SK-N-SH treated with all-trans-retinoic acid at 6 μM for 48 hours (cell line): ENCODE measurements at places on chromosomes 6 and 20.

DNA sequence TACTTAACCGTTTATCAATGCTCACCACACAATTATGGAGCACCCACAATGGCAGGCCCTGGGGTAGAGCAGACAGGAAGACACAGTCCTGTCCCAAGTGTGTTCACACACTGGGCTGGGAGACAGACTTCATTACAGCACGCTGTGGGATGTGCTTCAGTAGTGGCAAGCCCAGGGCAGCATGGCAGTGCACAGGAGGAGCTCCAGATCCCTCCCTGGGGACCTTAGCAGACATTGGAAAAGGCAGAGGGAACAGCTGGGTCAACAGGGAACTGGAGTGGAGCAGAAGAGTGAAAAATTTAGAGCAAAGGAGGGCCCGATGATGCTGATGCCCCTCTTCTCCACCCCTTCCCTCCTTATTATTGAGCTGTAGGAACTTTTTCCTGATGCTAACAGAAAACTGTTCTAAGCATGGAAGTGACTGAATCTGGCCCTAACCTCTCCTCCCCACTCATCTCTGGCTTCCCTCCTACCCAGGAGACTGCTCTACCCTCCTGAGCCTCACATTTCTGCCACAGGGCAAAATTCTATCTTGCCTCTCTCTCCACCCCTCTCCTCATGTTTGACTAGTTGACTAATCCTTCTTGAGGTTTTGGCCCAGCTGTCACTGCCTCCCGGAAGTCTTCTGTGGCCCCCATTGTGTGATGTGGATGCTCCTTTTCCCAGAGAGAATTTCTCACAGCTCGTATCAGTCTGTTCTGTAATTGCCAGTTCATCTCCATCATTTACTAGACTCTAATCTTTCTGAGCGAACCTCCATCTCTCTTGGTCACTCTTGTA lies 41.3 kb upstream of the NOP56 start:
- ATAC-seq: no peak

DNA sequence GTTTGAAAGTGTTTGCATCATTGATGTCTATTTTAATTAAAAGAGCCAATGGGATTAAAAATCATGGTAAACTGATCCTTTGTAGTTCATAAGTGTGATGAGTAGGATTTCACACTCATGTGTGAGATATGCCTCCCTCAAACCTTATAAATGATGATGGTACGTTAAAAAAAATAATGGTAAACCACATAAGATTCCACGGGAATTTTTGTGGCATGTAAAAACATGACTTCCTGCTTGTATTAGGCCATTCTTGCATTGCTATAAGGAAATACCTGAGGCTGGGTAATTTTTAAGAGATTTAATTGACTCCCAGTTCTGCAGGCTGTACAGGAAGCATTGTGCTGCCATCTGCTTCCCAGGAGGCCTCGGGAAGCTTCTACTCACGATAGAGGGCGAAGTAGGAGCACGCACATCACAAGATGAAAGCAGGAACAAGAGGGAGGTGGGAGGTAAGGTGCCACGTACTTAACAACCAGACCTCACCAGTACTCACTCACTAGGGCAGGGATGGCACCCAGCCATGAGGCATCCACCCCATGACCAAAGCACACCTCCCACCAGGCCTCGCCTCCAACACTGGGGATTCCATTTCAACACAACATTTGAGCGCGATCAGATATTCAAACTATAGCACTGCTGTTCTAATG lies 187.6 kb upstream of the QKI start:
- ATAC-seq: no peak

GRCh38 chr6:162198076-162198475 lies 529.5 kb downstream of the PRKN start:
- ATAC-seq: no peak

DNA sequence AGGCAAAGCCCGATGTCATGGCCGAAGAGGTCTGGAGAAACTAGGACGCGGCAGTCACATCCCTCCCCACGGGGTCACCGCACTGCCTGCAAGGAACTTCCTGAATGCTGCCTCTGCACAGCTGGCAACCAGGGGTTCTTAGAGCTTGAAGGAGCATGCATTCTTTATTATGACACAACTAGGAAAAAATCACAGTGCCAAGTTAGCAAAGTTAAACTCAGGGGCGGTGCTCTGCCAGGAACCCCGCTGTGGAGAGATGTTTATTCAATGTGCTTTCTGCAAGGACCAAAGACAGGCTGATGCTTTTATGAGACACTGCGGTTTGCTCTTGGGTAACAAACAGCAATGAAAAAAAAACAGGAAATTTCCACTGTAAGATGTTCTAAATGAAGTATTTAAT lies 287.3 kb upstream of the FOXQ1 start:
- no peak for ATAC-seq

DNA sequence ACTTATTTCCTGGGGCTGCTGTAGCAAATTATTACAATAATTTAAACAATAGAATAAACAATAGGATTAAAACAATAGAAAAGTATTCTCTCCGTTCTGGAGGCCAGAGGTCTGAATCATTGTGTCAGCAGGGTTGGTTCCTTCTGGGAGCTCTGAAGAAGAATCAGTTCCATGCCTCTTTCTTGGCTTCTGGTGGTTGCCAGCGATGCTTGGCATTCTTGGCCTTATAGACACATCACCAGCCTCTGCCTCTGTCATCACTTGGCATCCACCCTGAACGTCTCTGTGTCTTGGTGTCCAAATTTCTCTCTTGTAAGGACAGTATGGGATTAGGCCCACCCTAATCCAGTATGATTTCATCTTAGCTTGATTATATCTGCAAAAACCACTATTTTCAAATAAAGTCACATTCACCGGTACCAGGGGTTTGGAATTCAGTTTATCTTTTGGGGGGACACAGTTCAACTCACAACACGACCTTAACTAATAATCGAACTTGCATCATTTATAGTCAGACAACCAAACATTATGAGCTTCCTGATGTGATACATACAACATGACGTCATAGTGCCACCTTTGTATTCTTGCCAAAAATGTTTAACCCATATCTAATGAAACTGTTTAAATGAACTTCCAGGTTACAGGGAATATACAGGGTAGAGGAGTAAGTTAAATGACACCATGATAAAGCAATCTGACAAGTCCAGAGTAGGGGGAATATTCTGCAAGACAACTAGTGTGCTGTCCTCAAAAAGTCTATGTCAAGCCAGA lies 84.7 kb upstream of the RNF24 start:
- no peak; the same call in 2 of the 3 replicates for ATAC-seq

DNA sequence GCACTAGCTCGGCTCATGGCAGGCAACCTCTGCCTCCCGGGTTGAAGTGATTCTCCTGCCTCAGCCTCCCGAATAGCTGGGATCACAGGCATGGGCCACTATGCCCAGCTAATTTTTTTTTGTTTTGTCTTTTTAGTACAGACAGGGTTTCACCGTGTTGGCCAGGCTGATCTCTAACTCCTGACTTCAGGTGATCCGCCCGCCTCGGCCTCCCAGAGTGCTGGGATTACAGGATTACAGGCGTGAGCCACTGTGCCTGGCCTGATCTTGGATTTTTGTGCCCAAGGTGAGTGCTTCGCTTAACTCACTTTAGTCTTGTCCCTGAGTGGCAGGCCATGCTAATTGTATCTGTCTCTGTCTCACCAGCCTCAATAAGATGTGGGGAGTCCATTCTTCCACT lies 78.6 kb downstream of the KCNB1 start:
- no peak for ATAC-seq

- no peak for ATAC-seq
Measured at GRCh38 chr6:112525749-112526148, 178.6 kb downstream of the RFPL4B start.

DNA sequence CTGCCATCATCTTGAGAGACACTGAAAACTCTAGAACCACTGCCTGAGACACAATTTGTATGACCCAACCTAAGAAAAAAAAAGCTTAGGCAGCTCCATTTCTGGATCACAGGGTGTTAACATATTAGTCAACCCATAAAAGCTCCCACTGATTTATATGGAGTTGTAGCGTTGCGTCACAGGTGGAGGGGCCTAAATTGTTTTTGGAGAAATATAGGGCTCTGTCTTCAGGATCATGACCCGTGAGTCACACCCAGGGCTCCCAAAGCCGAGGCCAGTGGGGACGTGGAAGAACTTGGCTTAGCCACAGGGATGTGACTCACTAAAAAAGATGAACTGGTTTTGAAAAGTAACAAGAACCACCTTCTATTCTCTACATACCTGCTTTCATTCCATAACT lies 116.5 kb upstream of the BMP2 start:
- no peak for ATAC-seq
